ENCODE measurements at places on chromosomes 2 and 18. TPM values are rescaled to one million over a fixed set of nuclear protein-coding genes. Genes with fewer than 3 reads are reported as not detected.

DNA sequence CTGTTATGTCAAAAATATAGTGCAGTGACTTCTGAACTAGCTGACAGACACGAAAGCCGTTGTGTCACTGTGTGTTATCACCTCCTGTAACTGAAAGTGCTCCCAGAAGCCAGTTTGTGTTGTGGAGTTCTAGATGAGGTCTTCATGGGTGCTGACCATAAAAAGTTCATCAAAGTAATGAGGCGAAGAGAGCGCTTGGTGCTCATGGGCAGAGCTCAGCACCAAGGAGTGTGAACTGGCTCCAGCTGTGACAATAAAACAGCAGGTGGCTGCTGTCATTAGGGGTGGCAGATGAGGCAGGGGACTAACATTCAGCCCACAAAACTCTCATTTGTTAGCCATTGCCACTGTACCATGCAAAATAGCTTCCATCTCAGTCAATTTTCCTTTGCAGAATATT lies 151.1 kb downstream of the ZNF407 start:
- no peaks in the 10 kb centered on the region for H3K27me3 ChIP-seq
- no peak for DNase-seq
- H3K27ac ChIP-seq, result no peak overlapping the region
- no peaks in the 10 kb centered on the region for H3K36me3 ChIP-seq
- H3K4me3 ChIP-seq, result no peak overlapping the region

DNA sequence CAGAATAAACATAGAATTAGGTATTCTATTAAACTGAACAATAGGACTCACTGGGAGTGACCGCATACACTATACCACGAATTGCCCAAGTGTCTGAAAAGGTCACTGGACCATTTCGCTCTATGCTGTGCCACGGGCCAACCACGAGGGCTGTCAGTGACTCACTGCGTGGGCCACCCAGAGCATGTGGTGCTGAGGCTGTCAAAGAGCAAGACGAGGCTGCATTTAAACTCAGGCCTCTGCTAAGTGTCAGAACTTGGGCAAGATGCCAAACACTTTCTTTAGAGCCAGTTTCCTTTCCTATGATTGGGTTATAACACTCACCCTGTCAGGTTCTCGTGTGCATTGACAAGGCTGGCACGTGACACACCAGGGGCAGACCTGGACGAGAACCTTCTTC lies 97.5 kb downstream of the SH3YL1 start:
- no peaks in the 10 kb centered on the region for H3K27me3 ChIP-seq
- H3K27ac ChIP-seq, result no peak overlapping the region
- no peak overlapping the region for H3K4me3 ChIP-seq
- no peaks in the 10 kb centered on the region for H3K4me1 ChIP-seq
- DNase-seq, result no peak

DNA sequence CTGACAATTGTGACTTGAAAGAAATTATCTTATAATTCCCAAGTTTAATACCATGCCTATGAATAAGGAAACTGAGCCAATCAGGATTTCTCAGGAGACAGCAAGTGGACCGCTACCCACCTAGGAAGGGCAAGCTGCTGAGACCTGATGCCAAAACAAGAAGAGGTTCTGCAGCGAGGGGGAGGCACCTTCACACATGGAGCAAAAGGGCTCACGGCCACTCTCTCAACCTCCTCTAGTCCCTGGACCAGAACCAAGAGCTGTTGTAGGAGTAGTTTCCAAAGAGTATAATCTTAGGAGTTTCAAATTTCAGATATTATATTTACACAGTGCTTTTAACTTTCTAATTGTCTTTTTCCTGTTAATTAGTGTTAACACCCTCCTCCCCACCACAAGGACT lies 154.7 kb upstream of the ETAA1 start:
- H3K4me1 ChIP-seq, result no peaks in the 10 kb centered on the region
- H3K27ac ChIP-seq, result no peak overlapping the region
- no peaks in the 10 kb centered on the region for H3K27me3 ChIP-seq
- no peaks in the 10 kb centered on the region for H3K36me3 ChIP-seq
- no peak for DNase-seq

GRCh38 chr2:231640641-231641111 lies 48.0 kb downstream of the TEX44 start:
- no peak overlapping the region for H3K4me3 ChIP-seq
- H3K27me3 ChIP-seq, result no peaks in the 10 kb centered on the region
- no peak for DNase-seq
- H3K4me1 ChIP-seq, result peaks cover 11% of the 10 kb centered on the region
- no peak overlapping the region for H3K27ac ChIP-seq

DNA sequence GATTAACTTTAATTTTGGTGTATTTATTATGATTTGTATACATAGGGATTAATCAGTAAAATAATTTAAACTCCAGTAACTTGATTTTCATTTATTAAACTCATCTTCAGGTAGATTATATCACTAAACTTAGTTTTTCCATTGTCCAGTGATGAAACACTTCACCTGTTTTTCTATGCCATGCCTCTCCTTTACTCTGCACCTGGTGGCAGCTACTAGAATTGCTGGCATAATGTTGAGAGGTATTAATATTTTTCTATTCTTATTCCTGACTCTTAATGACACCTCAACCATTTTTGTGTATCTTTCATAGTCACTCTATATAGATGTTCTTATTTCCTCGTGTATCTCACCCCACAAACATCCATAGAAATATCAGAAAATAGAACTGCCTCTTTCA lies 940.3 kb upstream of the CRIM1 start:
- H3K36me3 ChIP-seq, result no peaks in the 10 kb centered on the region
- H3K4me3 ChIP-seq, result no peak overlapping the region
- DNase-seq, result no peak
- no peak overlapping the region for H3K27ac ChIP-seq
- H3K4me1 ChIP-seq, result no peaks in the 10 kb centered on the region

CAPN14 gene
- 0.14 TPM for total RNA-seq

CIAO1 gene
- total RNA-seq, result 58.6 TPM

DNA sequence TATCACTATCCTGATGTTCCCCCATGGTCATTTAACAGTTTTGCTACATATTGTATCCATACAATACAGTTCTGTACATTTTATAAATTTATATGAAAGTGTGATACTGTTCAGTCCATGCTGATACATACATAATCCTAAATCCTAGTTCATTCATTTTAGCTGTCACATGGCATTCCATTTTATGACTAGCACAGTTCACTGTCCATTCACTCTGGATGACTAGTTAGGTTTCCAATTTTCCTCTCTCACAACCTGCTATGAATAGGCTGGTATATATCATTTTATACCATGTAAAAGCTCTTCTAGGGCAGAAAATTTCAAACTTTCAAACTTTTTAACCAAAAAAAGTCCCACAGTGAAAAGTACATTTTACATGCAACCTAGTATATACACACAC lies 15.2 kb downstream of the SMAD2 start:
- no peak for DNase-seq
- no peaks in the 10 kb centered on the region for H3K36me3 ChIP-seq
- no peak overlapping the region for H3K27ac ChIP-seq
- no peak overlapping the region for H3K4me3 ChIP-seq

DNA sequence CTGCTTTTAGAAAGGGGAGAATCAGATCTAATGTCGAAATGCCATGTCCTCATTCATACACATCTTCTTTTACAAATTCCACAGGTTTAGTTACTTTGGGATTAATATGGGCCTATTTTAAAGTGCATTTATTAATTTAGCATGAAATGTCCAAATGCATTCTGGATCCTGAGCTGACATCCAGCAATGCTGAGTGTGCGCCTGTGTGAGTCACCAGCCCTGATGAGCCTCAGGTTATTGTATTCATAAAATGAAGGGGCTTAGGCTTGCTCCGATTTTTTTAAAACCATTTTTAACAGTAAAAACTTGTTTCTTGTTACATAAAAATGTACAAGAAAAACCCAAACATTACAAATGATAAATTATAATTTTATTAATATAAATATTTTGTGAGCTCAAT lies 94.1 kb downstream of the SH3YL1 start:
- DNase-seq, result no peak
- H3K36me3 ChIP-seq, result no peaks in the 10 kb centered on the region
- no peak overlapping the region for H3K27ac ChIP-seq

DNA sequence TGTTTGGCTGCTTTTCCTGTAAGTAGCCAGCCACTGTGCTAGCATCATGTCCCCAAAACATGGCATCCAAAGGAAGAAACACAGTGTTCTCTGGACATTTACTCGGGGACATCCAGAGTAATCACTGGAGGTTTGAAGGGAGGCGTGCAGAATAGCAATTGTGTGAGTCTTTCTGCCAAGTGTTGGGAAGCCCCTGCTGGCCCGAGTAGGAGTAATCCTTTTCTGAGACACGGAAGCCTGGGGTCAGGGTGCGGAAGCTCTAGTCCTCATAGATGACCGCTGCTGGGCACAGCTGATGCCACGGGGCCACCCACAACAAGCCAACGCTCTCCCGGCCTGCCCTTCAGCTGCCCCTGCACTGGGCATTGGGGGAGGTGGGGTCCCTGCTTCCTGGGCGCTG lies 24.8 kb upstream of the HDAC4 start:
- H3K36me3 ChIP-seq, result no peaks in the 10 kb centered on the region
- DNase-seq, result no peak
- H3K27me3 ChIP-seq, result no peaks in the 10 kb centered on the region
- no peak overlapping the region for H3K27ac ChIP-seq
- H3K4me3 ChIP-seq, result no peak overlapping the region
- no peaks in the 10 kb centered on the region for H3K4me1 ChIP-seq

POTEC gene
- not detected for total RNA-seq

Measured in astrocyte (in vitro differentiated cells and primary cell).